ENCODE measurements at places on chromosomes 2 and 18. TPM values are rescaled to one million over a fixed set of nuclear protein-coding genes. Genes with fewer than 3 reads are reported as not detected.
A peak's percentile ranks its signal among the peaks of the same experiment; 100 is the strongest.

Gene POMC
- total RNA-seq: 0.29 TPM

GRCh38 chr2:172710584-172711047 lies 25.0 kb upstream of the RAPGEF4 start:
- no peaks in the 10 kb centered on the region for H3K36me3 ChIP-seq
- H3K4me3 ChIP-seq: no peak overlapping the region
- H3K4me1 ChIP-seq: no peaks in the 10 kb centered on the region
- peaks cover 5% of the 10 kb centered on the region for H3K27me3 ChIP-seq

DNA sequence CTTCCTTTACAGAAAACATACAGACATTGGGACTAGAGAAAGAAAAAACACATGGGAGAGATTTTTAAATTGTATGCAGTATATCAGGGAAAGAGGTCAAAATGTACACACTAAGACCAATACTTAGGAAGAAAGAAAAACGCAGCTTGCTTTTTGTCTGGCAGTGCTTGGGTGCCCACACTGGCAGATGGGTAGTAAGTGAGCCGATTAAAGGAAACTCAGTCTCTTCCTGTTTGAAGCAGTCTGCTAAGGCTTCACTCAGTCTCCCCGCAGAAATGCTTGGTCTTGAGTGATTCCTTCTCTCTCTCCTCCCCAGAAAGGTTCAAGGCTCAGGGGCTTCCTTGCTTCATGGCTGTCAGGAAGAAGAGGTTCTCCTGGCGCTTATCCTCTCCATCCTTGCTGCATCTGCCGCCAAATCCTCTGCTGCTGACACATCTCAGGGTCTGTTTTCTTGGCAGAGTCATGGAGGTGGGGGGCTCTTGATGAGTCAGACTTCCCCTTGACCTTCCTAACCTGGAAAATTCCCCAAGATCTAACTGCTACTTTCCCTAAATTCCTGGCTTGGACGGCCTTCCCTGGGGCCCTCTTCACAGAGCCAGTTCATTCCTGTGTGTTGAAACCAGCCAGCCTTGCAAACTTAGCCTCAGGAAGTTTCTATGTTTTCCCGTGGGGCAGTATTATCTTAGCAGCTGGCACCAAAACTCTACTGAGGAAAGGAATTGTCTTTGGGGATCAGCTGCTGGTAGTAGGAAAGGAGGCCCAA lies 10.5 kb upstream of the TMSB10 start:
- peak overlapping the region; percentile 32 for H3K27ac ChIP-seq
- H3K4me3 ChIP-seq: no peak overlapping the region
- H3K4me1 ChIP-seq: peaks cover 18% of the 10 kb centered on the region
- DNase-seq: no peak
- H3K36me3 ChIP-seq: no peaks in the 10 kb centered on the region

GRCh38 chr18:58674159-58674558 lies 2.9 kb downstream of the MALT1 start:
- H3K4me3 ChIP-seq: no peak overlapping the region
- H3K27ac ChIP-seq: no peak overlapping the region
- peaks cover 15% of the 10 kb centered on the region for H3K4me1 ChIP-seq
- H3K36me3 ChIP-seq: peaks cover 5% of the 10 kb centered on the region
- DNase-seq: no peak

DNA sequence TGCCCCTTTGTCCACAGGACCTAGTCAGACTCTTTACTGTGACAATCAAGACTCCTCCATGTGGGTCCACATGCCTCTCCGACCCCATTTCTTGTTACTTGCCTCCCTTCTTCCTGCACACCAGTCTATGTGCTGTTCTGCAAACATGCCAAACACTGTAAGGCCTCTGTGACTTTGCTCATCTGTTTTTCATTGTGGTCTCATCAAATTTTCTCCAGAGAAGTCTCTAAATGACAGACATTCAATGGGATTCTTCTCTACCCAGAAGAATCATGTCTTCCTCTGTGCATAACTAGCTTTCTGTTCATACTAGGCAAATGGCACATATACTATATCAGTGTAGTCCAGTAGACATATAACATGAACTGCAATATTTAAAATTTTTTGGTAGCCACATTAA lies 43.0 kb upstream of the KCNE4 start:
- no peak overlapping the region for H3K4me3 ChIP-seq
- H3K27ac ChIP-seq: no peak overlapping the region
- no peak for DNase-seq
- H3K27me3 ChIP-seq: peaks cover 2% of the 10 kb centered on the region
- H3K36me3 ChIP-seq: peaks cover 2% of the 10 kb centered on the region
- no peaks in the 10 kb centered on the region for H3K4me1 ChIP-seq

All from mesothelial cell of epicardium (in vitro differentiated cells).